T-helper 2 cell treated with Interferon-gamma antibody and Interleukin-4, amounts not matched to agents 5 μg/mL and 100 μg/mL, for 36 hours (primary cell): ENCODE measurements at places on chromosomes 12 and 14.

- no peak for DNase-seq
These were observed 163.6 kb downstream of the BRMS1L start for GRCh38 chr14:35989736-35990135.

- no peak for DNase-seq
These were observed 15.7 kb upstream of the TMEM119 start for GRCh38 chr12:108613548-108613947.

DNA sequence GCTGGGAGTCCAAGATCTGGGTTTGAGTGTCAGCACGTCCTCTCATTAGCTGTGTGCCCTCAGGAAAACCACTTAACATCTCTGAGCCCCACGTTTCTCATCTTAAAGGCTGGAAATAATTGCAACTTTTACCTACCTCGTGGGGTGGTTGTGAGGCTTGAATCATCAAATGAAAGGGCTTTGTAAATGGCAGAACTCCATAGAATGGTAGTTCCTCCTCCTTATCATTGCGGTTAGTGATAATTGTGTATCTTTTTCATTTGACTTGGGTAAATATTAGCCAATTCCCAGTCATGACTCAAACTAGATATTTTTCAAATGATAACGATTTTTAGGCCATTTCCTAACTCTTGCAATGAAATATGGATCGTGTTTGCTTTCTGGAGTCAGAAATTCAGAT is 205.5 kb downstream of the CHST11 start:
- DNase-seq, result no peak

DNA sequence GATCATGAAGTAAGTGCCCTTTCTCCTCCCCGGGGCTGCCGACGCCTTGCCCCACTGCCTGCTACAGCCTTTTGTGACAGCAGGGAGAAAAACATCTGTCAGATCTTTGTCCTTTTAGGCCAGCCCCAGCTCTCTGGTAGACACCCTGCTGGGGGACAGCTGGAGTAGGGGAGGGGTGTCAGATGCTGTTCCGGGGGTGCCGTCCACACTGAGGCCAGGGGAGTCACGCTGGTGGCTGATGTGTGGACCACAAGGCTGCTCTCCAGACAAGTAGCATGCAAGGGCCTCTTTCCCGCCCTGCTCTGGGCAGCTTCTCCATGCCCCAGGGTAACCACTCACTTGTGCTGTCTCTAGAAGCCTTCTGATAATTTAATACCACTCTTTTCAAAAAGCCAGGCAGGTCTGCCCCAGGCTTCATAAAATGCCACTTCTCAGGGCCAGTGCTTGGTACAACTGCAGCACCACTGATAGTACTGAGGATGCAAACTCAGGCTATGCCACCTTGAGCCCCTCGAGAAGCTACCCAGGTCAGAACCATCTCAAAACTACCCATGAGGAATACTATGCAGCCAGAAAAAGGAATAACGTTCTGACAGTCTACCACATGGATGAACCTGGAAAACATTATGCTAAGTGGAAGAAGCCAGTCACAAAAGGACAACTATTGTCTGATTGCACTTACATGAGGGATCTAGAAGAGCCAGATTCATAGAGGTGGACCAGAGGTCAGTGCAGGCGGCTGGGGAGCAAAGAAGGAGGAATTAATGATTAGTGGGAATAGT is 66.0 kb upstream of the RIN3 start:
- DNase-seq, result no peak

GRCh38 chr12:1857086-1857485 is 36.7 kb downstream of the LRTM2 start:
- no peak for DNase-seq

GRCh38 chr12:126763359-126763758 is 1503.6 kb upstream of the TMEM132C start:
- DNase-seq, result no peak

DNA sequence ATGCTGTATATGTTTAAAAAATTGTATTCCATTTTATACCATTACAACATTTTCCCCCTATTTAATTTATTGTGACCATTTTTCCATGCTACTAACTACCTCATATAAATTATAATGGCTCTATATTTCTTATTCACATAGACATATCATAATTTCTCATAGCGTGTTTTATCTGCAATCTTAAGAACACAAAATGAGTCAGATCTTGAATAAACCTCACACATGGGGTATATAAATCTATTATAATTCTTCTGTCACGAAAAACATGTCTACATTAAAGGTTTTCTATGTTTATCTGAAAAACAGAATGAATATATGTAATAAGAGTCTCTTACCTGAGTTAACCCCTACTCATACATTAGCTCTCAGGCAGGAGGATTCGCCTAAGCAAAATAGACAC is 50.5 kb upstream of the ERGIC2 start:
- no peak for DNase-seq

GRCh38 chr12:132530447-132530846 is 40.5 kb downstream of the FBRSL1 start:
- DNase-seq, result no peak

- no peak for DNase-seq
These were observed 46.5 kb downstream of the ARID2 start for GRCh38 chr12:45775964-45776363.

DNA sequence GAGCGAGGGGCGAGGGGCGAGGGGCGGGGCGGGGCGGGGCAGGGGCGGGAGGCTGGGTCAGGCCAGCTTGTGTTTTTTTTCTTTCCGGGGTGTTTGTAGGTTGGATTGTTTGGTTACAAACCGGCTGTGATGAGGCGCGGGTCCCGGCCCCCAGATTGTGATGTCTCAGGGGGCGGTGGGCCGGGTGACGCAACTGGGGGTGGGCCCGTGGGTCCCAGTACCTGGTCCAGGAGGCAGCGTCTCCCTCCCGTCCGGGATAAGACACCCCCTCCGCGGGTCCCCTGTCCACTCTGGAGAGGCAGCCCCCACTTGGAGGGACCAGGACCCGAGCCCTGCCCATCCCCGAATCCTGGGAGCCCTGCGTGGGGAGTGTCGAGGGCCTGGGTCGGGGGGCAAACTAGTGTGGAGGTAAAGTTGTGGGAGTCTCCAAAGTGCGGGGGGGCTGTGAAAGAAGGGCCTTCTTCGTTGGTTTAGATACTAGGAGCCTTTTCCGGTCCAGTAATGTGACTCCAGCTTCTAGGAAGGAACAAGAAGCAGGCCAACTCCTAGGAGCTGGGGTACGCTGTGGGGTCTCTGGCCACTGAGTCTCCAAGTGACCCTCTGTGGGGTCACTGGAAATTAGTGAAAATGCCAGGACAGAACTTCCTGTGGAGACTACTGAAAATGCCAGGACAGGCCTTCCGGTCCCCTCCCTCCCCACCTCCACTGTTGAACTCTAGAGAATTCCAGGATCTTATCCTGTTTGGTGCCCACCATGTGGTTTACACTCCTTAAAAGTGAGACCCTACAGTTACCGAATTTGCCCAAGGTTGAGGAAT is 579 bp upstream of the CLMN start:
- DNase-seq, result no peak
